HuH-7.5 (cell line): ENCODE measurements at places on chromosomes 11 and 22.

DNA sequence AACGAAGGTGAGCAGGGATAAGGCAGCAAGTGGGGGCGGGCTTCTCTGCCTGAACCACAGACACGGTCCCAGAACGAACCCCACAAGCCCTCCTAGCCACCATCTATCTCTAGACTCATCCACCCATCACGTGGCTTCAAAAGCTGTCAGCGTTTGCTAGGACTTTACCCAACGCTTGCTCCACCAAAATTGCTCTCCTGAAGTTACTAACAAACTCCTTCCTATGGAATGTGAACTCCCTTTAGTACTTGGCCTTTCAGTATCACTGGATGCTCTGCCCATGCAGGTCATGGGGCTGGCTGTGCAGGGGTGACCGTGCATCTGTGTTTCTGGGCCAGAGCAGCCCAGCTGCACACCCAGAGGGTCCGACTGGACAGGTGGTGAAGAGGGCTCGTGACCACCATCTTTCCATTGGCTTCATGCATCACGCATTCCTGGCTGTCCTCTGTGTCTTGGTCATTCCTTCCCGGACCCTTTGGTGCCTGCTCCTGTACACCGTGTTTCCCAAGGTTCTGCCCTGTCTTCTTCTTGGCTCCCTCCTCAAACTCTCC is 85.1 kb downstream of the MYO7A start:
- DNase-seq = no peak

DNA sequence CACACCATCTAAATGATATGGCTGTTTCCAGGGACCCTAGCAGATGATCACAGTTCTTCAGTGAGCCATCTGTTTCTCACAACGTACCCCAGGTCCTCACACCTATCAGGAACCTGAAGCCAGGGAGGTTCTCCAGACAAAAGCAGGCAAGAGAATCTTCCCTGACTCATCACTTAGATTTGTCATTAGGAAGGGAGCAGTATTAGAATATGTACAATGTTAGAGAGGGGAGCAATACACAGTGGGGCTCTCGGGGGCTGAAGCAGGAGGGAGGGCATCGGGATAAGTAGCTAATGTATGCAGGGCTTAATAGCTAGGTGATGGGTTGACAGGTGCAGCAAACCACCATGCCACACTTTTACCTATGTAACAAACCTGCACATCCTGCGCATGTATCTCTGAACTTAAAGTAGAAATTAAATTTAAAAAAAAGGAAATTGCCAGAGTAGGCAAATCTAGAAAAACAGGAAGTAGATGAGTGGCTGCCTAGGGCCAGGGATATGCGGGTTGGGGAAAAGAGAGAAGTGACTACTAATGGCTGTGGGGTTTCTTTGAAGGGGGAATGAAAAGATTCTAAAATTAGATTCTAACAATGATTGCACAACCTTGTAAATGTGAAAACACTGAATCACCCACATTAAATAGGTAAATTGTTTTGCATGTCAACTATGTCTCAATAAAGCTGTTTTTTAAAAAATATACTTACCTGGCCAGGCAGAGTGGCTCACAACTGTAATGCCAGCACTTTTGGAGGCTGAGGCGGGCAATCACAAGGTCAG is 14.4 kb downstream of the C22orf42 start:
- DNase-seq = no peak

DNA sequence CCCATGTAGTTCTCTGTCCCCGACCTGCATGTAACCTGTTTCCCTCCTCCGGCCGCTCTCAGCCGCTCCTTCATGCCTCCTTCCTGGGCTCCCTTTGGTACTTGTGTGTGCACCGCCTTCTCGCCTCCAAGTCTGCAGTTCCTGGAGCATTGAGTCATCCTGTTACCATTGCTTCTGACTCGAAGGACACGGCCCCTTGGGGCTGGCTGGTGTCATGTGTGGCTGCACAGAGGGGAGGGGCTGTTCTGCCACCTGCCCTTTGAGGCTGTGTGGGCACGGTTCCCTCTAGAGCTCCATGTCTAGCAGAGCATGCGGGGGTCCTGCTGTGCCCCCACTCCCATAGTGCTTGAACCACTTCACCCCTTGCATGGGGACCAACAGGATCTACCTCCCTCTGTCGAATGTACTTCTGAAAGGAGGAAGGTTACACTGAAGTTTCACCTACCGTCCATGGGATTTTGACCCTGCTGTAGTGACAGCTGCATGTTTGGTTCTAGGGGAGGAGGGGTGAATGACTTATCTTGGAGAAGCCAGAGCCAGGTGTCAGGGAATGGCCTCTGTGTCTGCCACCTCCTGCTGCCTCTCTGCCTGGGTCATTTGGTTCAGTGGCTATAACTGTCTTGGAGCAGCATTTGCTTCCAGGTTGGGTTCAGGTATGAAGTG is 39.6 kb downstream of the BCR start:
- no peak for DNase-seq

DNA sequence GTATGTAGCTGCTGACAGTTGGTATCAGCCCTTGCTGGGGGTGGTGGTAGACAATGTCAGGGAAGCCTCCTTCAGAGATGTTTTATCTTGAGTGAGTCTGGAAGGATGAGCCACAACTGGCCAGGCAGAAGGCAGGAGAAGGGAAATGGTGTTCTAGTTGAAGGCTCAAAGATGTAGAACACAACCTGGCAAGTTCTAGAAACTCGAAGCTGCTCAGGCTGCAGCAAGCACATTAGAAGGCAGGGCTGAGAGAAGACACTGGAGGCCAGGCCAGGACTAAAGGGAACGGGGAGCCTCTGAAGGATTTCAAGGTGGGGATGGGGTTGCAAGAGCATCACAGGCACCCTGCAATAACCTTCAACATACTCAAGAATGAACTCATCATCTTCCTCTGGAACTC is 40.4 kb downstream of the USP35 start:
- no peak for DNase-seq

DNA sequence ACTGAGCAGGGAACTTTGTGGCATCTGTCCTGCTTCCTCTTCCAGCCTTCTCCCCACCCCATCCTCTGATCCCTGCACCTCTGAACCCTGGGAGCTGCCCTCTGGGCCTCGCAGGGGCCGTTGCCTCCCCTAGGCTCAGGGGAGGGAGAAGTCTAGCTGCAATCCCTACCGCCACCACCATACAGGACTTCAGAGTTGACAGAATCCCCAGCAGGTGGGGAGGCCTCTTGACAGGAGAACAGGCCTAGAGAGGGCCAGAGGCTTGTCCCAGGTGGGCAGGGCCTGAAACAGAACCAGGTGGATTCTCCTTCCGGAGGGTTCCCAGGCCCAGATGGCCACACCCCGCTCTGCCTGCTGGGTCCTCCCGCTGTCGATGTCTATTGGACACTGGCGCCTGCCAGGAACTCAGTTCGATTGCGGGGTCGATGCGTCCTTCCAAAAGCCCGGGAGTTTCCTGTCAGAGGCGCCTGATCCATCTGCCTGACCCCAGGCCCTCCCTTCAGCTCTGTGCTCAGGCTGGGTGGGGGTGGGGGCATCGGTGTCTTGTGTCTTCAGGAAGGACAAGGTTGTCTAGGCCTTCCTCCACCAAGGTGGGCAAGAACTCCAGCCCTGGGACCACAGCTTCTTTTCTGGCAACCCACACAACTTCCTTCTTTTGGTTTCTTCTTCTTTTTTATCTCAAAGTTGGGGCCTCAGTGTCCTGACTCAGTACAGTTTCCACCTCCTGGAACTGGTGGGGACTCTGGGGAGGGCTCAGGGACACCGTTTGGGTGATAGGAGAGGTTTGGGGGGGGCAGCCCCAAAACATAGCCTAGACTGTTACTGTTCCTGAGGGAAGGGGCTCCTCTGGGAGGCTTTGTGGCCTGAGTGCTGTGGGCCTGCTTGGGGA is 6.4 kb downstream of the STARD10 start:
- peak; percentile 67 for DNase-seq

- DNase-seq = no peak
These were observed 262.8 kb downstream of the BRD1 start for GRCh38 chr22:49564666-49565515.

DNA sequence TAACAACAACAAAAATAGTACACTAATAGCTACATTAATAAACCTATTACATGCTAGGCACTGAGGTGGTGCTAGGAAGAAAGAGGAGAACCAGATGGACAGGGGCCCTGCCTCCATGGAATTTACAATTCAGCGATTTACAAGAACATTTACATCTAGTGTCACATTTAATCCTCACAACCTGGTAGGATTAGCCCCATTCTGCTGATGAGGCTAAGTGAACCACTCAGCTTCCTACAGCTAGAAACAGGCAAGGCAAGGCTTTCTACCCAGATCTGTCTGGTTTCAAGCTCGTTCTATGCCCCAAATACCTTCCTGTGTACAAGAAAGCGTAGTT is 368.4 kb downstream of the BUD13 start:
- no peak for DNase-seq

- no peak for DNase-seq
These were observed 26.4 kb upstream of the MYOD1 start for GRCh38 chr11:17692931-17693330.

DNA sequence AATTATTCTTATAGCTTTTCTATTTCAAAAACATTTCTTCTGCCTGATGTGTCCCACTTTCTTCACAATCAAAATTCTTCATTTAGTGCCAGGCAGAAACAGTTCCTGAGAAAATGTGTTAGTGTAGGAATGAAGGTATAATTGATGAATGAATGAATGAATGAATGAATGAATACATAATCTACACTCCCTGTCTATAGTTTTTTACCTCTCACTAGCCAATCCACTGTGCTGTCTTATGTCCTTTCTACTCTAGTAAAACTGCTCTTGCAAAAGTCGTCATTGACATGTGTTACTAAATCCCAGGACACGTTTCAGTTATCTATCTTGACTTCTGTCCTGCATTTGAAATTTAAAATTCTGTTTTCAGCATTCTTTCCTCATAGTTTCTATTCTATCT is 42.9 kb downstream of the CHORDC1 start:
- DNase-seq = no peak

DNA sequence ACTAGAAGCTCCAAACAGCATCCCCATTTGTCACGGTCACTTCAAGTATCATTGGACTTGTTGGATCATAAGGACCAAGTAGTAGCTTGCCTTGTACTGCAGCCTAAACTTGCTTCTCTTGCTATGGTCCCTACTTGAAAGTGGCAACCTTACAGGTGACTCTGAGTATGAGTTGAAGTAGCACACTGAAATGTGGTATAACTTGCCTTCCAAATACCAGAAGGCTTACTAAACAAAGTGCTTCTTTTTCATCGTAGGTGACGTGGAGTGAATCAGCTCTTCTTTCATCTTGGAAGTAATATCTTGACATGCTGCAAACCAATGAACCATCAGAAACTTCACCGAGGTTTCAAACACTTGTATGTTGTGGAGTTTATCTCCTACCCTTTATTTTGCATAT is 169.0 kb upstream of the DDI1 start:
- DNase-seq = no peak

- DNase-seq = no peak
These were observed 64.2 kb upstream of the EIF3D start for GRCh38 chr22:36593215-36593614.

GRCh38 chr11:86202013-86202336 is 42.6 kb upstream of the EED start:
- no peak for DNase-seq

DNA sequence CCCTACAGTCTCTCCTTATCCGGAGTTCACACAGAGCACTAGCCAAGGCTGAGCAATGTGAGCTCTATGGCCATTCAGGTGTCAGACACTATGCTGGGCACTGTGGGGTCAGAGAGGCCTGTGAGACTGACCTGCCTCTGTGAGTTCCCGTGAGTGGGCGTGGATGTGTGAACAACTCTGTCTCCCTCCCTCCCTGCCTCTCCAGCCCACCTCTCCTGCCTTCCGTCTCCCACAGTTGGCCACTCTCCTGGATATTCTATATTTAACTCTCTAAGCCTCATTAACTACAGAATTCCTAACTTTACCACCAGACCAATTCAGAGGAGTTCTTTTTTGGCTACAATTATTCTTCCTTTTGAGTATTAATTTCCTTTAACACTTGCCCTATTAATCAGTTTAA is 191.6 kb upstream of the NCAM1 start:
- no peak for DNase-seq

DNA sequence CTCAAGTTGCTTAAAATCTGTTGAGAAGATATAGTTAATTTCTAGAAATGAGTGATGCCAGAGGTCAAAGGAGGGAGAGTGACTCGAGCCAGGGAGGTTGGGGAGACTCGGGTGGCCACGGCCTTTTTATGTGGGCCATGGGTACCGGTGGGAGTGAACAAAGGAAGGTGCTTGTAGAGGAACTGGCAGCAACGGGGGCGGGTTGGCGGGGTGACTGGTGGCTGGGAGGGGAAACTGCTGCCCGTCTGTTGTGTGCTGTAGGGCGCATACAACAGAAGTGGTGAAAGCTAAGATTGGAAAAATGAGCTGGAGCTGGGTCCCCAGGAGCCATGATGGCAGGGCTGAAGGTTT is 5.4 kb downstream of the DAGLA start:
- no peak for DNase-seq

GRCh38 chr22:29385748-29386147 is 2.6 kb downstream of the AP1B1 start:
- no peak for DNase-seq

DNA sequence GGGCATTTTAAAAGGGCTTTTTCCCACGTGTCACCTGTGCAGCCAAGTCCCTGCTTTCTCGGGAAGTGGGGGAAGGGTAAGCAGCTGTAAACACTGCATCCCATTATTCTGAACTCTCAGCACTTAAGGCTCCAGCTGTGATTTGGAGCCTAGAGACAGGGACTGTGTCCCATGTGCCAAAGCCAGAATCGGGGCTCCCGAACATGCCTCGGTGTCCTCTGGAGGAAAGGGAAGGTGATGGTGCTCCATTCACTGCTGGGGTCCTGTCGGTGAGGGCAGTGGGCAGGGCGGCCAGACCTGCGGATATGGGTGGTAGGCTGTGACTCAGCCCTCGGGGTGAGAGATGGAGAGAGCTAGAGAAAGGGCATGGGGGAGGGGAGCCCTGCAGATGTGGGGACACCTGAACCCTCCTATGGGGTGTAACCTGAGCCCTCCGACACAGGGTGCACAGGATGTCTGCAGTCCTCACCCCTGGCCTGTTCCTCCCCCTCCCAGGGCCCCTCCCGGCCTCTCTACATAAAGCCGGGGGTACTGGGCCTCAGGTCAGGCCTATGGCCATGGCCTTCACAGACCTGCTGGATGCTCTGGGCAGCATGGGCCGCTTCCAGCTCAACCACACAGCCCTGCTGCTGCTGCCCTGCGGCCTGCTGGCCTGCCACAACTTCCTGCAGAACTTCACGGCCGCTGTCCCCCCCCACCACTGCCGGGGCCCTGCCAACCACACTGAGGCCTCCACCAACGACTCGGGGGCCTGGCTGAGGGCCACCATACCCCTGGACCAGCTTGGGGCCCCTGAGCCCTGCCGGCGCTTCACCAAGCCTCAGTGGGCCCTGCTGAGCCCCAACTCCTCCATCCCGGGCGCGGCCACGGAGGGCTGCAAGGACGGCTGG is 31.8 kb downstream of the CAPN1 start:
- no peak for DNase-seq
